ENCODE measurements at places on chromosomes 3 and 15.

- DNase-seq = no peak
Observed at GRCh38 chr3:146390957-146391356, 78.4 kb downstream of the PLSCR2 start.

DNA sequence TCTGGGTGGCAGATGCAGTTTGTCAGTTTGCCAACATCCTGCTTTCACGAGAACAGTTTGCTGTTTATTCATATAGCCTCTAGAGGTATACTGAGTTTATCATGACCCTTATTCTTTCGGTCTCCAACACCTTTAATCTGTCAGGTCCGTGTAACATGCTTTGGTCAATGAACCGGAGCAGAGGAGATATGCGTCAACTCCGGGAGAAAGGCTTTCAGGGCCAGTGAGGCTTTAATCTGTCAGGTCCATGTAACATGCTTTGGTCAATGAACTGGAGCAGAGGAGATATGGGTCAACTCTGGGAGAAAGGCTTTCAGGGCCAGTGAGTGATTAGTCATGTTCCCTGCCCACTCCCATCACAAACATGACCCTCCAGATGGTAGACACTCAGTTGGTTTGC is 16.9 kb upstream of the GPD1L start:
- DNase-seq = no peak

- DNase-seq = no peak
Observed at GRCh38 chr3:136434429-136434828, 184.3 kb downstream of the PCCB start.

GRCh38 chr3:46442576-46443530 is 21.9 kb downstream of the LTF start:
- no peak for DNase-seq

DNA sequence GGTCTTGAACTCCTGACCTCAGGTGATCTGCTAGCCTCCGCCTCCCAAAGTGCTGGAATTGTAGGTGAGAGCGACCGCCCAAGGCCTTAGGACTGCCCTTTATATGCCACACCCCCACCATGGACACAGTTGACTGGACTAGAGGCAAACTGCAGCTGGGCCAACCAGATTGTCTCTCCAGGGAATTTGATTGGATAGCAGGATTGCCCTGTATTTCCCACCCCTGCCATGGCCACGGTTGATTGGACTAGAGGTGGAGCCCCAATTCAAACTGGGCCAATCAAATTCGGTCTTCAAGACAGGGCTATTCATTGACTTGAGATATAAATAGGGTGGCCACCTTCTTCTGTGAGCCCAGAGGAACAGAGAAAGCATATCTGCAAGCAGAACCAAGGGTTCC is 6.9 kb upstream of the CLPX start:
- no peak for DNase-seq

GRCh38 chr3:77372634-77373346 is 332.9 kb downstream of the ROBO2 start:
- no peak for DNase-seq

DNA sequence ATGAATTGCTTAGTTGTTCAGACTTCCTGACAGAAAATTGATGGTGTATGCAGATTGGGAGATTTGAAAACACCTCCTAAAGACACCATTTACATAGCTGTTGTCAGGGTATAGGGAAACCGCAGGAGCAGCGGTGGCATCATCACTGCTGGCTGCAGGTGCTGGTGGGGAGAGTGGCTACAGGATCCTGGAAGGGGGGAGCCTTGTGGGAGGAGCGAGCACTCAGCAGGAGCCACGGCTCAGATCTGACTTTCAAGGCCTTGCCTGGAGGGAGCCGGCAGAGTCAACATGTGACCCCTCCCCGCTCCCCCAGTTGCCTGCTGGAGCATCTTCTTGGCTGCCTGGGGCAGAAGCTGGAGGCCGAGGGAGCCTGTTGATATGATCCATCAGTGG is 26.1 kb downstream of the EDEM1 start:
- DNase-seq = no peak

- DNase-seq = no peak
Observed at GRCh38 chr3:50230104-50230793, 5.8 kb upstream of the GNAI2 start.

DNA sequence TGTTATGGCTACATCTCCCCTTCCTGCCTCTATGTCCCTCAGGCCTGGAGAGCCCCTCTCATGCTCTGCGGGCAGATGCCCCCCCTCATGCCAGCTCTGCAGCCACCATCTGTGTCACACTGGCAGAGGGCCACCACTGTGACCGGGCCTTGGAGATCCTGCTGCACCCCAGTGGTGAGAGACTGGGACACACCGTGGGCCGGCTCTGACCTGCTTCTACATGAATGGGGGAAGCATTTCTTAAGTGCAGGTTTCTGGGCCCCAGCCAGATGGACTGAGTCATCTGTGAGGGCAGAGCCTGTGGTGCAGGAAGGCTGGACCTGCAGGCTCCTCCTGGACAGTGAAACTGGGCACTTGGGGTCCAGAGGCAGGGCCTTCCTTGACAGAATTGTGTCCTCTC is 4.8 kb downstream of the VWA5B2 start:
- no peak for DNase-seq

Data from activated CD4-positive, alpha-beta T cell treated with anti-CD3 and anti-CD28 coated beads for 24 hours (primary cell).